ENCODE measurements at places on chromosomes 2 and 18. TPM values are rescaled to one million over a fixed set of nuclear protein-coding genes. Genes with fewer than 3 reads are reported as not detected.

- no peak for ATAC-seq
Measured at GRCh38 chr2:29246383-29247300, 131.4 kb downstream of the CLIP4 start.

DNA sequence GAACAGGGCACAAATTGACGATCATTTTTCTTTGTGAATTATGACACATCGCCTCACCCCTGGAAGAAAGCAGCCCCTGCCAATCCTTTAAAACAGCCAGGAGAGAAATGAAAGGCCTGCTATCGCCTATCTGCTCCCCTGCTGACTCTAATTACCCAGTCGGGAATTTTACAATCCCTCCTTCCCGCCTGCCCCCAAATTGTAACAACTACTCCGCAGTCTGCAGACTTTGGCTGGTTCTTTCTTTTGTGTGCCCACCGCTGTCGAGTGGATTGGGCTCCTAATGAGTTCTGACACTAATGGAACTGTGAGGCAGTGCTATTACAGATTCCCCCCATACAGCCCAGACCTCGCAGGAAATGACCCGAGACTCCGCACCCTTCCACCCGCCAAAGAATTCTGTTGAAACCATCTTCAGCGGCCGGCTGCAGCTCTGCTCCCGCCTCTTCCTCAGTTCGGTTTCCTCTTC, 281.2 kb upstream of the PARD3B start:
- no peak for ATAC-seq

GRCh38 chr2:160245614-160246155, 45.6 kb upstream of the ITGB6 start:
- no peak for ATAC-seq

GRCh38 chr2:9274701-9275343, 68.2 kb downstream of the ASAP2 start:
- no peak for ATAC-seq

DNA sequence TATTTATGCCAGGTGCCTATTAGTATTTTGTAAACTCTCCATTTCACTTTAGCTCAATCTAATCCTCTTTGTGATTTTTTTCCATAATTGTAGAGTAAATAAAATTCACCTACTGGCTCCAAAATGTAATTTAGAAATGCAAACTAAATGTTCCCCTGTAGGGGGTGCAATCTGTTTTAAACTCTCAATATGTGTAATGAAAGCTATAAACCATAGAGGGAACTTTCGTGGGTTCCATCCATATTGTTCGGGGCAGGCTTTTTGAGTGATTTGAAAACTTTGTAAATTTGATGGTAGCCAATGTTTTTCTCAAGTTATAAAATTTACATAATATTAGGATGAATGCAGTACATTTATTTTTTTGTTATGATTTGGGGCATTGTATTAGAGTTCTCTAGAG, 49.4 kb downstream of the TSPYL6 start:
- ATAC-seq = no peak

The PAX8 gene
- total RNA-seq = 1.6 TPM

DNA sequence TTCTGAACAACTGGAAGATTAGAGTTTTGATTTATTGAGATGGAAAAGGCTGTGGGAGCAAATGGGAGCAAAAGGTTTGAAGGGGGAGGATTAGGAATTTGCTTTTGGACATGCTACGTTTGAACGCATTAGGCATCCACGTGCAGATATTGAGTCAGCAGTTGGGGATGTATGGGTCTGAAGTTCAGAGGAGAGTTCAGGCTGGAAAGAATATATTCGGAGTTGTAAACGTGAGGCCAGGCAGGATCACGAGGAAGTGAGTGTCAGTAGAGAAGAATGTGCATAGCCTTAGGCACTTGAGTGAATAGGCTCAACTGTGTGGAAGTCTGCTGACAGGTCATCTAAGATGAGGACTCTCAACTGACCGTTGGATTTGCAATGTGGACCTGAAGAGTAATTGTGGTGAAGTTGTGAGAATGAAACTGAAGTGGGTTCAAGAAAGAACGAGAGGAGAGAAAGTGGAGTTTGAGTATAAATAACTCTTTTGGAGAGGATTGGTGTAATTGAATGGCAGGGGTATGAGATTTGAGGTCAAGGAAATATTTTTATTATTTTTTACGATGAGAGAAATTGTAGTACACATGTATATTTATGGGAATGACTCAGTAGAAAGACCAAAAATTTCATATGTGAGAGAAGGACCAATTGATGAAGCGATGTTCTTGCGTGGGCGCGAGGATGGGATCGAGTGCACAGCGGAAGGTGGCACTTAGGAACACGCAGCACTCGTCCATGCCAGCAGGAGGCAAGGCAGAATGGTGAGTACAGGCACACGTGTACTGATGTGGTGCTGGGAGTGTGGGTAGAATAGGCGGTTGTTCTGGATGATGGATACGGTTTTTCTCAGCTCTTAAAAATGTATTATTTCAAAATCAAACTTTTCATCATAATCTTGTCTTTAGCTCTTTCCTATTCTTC, 40.5 kb upstream of the POLE4 start:
- no peak for ATAC-seq

DNA sequence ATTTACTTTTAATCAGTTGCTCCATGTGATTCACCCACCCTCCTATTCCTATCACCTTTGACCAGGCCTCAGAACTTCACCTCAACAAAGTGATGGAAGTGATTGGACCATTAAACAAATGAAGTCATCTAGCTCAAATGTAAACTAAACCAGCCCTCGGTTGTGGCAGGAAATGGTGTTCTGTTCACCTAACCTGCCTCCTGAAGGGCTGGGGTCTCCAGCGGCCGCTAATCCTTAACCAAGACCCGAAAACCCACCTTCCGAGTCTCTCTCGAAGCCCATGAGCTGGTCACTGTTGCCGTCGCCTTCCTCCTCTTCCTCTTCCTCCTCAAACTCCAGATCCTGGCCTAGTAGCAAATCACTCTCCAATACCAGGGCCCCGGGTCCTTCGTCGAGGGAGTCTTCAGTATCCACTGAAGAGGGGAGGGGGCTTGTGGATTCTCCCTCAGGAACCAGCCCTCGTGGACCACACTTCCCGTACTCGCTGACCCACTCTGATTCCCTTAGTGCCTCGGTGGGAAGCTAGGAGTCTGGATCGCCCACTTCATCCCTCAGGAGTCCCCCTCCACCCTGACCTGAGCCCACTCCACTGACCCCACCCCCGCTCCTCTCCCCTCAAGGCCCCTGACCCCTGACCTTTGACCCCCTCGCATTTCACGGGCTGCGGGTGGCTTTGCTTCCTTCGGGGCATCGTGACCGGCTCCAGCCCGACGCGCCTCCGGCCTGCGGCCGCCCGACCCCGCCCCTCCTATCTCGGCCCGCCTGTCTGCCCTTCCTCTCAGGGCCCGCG, 503 bp downstream of the ZNF513 start:
- peak; percentile 69 for ATAC-seq

GRCh38 chr2:66433945-66434678, 813 bp upstream of the MEIS1 start:
- no peak for ATAC-seq
